ENCODE measurements at places on chromosomes 12 and 14.
A peak's percentile ranks its signal among the peaks of the same experiment; 100 is the strongest.

DNA sequence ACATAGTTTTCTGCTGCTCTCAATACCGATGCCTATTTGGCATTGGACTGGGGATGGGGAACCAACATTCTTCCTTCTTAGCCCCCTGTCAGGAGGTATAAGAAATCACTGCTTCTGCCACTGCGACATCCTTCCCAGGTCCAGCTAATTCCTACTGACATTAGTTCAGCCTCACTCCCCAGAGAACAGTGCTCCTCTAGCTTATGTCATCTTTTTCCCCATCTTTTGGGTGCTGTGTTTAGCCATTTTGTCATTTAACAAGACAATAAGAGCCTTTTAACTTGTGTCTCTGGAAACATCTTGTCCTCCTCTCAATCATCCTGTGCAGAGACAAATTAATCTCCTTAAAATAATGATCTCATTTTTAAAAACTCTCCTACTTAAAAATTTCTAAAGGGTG, 167.0 kb upstream of the PLXNC1 start:
- DNase-seq = no peak

DNA sequence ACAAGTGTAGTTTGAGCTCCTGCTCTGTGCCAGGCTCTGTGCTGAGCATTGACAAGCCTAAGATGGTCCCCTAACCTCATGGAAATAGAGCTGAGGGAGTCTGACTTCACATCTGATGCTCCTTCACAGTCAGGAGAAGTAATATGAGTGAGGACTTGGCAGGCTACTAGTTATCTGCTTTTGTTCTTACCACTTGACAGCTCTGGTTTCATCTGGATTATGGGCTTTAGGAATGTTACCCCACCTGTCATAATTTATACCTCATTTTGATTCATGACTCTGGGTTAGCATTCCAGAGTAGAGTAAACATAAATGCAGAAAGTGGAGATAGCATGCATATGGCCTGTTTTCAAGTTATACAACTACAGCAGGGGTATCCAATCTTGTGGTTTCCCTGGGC, 40.5 kb downstream of the ATP6V1D start:
- peak; percentile 9 for DNase-seq

DNA sequence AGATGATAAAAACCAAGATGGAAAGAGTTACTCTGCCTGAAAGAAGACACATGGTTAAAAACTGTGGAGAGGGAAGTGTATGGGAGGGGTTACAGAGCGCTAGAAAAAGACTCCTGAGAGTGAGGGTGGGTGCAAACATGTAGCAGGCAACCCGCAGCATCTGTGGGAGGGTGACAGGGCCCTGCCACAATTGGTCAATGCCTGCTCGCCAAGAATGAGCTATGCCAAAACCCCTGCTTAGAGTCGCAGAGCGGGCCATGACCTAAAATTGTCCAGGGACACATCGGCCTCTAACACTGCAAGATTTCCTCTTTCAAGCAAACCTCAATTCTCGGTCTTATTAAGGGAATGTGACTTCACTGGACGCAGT, 700 bp downstream of the PRKAG1 start:
- DNase-seq = peak; percentile 58

GRCh38 chr14:77986773-77987172, 183.4 kb upstream of the NRXN3 start:
- DNase-seq = no peak

DNA sequence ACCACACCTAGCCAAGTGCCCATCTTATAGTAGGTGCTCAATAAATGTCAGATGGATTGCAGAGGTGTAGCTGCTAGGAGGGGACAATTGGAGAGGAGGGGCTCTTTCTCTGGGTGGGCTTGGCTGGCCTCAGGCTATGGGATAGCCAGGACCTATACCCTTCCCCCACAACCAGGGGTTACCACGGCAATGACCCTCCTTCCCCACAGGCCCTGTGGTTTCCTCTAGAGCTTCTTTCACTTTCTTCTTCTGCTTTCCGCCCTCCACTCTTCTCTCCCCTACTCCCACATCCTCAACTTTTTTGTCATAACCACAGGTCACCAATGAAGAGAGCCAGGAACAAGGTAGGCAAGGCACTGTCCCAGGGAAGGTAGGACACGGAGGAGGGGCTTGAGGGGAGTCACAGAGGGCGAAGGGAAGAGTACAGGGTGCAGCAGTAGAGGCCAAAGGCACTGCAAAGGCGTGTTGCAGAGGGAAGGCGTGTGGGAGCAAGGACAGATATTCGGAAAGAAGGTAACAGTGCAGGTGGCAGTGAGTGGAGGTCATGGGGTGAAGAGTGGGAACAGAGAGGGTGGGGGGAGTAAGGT, 1.9 kb upstream of the ITGB7 start:
- no peak for DNase-seq

- DNase-seq = no peak
Observed at GRCh38 chr14:89024691-89025090, 200.2 kb downstream of the TTC8 start.

GRCh38 chr12:55996715-55997534, at the start of gene SUOX:
Gene SUOX, plus strand, starts transcription at chr12:55997276. Its CDS starts 4,946 bp downstream, at chr12:56002222.
- DNase-seq = peak; percentile 96

GRCh38 chr12:132866251-132866828, 21.1 kb downstream of the CHFR start:
- peak; percentile 60 for DNase-seq

DNA sequence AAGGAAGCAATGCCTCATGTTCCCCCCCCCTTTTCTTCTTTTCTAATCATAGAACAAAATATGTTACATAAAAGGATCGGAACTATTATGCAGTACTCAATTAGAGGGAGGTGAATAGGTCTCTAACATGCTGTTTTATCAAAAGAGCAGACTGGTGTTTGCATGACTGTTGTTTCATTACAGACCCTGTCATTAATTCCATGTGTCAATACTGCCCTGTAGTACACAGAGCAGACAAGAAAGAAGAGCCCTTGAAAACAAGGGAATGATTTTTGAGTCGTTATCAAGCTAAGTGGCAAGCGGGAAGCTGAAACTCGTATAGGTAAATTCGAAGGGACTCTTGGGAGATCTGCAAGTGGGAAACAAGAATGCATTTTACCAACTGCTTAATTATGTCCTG, 76.9 kb upstream of the TMEM263 start:
- no peak for DNase-seq

- no peak for DNase-seq
Observed at GRCh38 chr14:74765721-74766120, 2.6 kb downstream of the YLPM1 start.

GRCh38 chr12:114783089-114783618, 99.2 kb upstream of the TBX3 start:
- DNase-seq = no peak

- no peak for DNase-seq
Observed at GRCh38 chr14:101963656-101964296, 597 bp upstream of the DYNC1H1 start.

DNA sequence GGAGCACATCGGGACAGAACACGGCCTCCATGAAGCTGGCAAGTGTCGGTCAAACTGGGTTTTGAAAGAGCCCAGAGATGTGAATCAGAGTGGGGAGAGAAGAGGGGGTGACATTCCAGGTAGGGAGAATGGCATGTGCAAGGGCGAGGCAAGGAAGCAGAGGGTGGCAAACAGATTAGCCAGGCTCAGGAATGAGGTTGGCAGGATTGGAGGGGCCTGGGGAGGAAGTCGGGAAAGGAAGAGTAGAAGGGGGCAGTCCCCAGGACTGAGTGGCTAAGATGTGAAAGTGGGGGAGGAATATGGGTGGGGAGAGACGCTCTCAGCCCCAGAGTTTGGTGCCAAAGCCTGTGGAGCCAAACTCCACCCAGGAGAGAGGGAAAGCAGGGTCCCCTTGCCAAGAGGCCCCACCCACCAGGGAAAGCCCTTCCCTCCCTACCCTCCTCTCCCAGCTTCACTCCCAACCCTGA, 5.5 kb upstream of the HDAC7 start:
- DNase-seq = no peak

DNA sequence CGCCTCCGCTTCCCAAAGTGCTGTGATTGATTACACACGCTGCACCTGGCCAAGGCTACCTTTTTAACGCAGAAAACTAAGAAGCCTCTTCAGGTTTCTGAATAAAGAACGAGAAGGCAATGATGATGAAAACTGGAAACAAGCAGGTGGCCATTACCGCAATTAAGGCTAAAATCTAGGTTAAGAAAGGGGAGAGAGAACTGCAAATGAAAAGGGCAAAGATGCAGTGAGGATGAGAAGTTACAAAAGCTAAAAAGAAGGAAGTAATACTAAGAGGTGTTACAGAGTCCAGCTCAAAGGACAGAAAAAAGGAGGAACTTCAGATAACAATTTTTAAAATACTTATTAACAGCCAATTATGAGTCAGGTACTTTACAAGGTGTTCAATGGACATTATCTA, 79.7 kb downstream of the DUSP16 start:
- DNase-seq = no peak

DNA sequence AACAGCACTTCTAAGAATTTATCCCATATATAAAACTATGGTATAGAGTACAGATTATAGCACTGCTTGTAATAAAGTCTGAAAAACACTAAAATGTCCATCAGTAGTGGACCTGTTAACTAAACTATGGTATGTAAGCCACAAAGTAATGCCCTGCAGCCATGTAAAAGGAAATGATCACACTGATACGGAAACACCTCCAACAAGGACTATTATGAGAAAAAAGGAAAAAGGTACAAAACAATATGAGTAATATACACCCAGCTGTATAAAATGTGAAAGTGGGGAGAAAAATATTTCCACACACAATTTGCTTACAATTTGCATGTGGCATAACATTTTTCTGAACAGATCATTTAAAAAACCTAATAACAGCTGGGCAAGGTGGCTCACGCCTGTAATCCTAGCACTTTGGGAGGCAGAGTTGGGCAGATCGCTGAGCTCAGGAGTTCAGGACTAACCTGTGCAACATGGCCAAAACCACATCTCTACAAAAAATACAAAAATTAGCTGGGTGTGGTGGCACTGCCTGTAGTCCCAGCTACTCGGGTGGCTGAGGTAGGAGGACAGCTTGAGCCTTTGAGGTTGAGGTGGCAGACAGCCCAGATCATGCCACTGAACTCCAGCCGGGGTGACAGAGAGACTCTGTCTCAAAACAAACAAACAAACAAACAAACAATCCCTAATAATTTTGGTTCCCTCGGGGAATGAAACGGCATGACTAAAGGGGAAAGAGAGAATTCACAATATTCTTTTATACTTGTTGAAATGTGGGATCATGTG, 250.5 kb downstream of the MED13L start:
- DNase-seq = no peak

- no peak for DNase-seq
Observed at GRCh38 chr12:108645686-108646599, 12.2 kb upstream of the SELPLG start.

DNA sequence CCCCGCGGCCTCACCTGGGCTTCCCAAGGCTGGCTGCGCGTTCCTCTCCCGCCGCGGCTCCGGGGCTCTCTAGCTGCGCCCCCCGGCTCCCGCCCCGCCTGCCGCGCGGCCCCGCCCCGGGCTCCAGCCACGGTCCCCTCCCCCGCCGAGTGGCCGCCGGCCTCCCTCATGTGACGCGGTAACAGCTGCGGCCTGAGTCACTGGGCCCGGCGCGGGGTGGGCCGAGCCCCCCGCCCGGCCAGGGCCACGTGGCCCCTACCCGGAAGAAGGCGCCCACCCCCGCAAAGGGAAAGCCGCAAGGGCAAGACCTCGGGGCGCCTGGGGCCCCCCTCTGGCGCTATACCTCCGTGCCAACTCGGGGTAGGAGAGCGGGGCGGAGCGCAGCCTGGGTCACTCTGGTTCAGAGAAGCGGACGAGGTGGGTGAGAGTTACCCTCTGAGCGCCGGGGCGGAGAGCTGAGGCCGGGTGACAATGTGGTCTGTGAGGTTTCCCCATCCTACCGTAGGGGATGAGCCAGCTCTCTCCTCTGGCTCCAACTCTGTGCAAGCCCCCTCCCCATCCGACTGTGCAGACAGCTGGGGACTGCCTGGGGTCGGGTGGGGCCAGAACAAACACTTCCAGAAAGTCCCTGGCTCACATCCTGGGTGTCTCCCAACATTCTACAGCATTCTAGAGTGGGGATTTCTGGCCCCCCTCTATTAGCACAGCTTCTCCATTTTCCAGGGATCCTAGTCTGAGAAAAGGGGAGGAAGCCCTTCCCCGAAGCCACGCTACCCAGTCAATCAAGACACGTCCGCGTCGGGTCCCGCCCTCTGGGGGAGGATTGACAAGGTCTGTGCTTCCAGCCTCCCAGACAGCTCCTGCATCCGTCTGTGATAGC, at the start of gene CD63:
TSS of gene CD63 (minus strand) at position 71 of the 880 bp plus-strand sequence. CDS start 668 bp downstream, outside the sequence.
- peak; percentile 89 for DNase-seq

GRCh38 chr12:100448656-100449055, 25.0 kb upstream of the NR1H4 start:
- no peak for DNase-seq

DNA sequence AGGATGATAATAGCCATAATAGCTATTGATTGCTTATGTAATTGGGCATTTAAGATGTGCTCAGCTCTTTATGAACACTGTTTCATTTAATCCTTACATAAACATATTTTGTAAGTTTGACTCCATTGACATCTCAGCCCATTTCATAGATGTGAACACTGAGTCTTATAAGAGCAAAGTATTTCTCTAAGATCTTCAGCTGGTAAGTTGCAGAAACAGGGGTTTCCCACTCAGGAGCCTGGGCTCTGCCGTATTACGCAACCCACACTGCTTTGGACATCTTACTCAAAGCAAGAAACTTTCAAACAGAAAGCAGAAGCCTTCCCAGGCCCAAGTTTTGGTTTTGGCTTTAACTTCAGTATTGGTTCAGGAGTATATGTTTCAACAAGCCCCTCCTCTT, 705.1 kb downstream of the MED13L start:
- DNase-seq = peak; percentile 21

DNA sequence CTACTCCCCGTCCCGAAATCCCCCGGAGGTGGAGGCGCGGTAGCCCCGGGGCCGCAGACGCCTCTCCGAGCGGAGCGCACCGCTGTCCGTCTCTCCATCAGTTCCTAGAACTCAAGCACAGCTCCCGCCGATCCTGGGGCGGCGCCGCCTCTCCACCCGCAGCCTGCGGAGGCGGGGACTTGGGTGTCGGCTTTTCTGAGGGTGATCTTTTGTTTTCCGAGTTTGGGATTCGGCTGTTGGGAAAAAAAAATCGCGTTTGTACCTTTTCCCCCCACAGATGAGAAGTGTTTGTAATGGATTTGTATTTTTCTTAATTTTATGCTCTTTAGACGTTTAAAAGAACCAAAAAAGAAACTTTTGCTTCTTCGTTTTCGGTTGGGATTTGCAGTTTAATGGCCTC, 26.6 kb downstream of the LRCOL1 start:
- DNase-seq = no peak

DNA sequence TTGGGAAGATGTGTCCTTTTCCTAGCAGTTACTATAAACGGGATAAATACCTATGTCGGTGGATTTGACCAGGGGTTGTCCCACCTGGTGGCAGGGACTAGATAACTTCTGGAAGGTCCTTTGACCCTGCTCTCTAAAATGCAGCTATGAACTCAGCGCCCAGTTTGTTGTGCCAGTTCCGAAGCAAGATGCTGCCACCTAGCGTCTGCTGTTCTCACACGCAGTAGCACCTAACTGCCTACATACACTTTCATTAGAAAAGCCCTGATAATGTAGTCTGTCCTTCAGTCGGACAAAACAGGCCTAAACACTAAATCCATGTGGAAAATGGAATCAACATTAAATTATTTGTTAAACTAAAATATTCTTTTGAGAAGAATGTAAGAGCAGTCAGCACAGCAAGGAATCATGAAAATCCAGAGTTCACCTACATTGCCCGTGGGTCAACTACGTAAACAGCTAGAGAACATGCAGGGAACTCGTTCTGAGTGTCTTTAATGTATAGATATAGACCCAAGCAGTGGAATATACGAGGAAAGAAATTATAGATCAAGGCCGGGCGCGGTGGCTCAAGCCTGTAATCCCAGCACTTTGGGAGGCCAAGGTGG, 51.1 kb upstream of the CRACR2A start:
- peak; percentile 73 for DNase-seq

- no peak for DNase-seq
Observed at GRCh38 chr14:101187816-101188570, 284.5 kb upstream of the RTL1 start.

Data from AG10803 (cell line).